ENCODE measurements at places on chromosomes 16 and 17.

- no peak for DNase-seq
Observed at GRCh38 chr16:48001324-48001895, 154.4 kb downstream of the ABCC12 start.

DNA sequence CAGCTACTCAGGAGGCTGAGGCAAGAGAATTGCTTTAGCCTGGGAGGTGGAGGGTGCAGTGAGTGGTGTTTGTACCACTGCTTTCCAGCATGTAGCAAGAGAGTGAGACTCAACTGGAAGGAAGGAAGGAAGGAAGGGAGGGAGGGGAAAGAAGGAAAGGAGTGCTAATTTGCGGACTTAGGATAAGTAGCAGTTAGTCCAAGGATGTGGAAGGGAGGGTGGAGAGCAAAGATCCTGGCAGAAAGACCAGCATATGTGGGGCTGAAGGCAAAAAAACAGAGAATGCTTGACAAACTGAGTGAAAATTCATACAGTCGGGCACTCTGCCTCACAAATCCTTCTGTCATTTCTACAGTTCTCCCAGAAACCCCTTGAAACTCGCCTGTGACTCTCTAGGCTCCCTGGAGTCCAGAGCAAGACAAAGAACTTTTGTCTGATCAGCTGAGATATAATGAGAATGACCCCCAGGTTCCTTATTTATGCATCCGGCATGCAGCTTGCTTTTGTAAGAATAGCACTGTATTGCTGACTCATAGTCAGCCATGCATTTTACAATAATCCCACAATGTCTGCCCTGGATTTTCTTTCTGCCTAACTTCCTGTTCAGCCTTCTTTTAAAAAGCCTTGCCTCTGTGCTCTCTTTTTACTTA, 31.5 kb downstream of the CDK5RAP3 start:
- no peak for DNase-seq

- DNase-seq, result no peak
Observed at GRCh38 chr17:43572368-43572980, 26.3 kb upstream of the ETV4 start.

DNA sequence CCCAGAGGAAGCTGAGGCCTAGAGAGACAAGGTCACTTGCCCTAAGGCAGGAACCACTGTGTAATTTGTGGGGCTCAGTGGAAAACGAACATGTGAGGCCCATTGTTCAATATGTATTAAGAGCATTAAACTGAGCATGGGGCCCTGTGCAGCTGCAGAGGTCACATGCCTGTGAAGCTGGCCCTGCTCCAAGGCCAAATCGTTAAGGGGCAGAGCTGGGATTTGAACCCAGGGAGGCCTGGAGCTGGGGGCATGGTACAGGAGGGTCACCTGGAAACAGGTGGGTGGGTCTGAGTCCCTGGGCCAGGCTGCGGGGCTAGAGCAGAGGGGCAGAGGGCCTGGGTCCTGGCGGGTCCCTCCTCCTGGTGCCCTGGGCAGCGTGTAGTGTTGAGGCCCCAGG, 19.7 kb downstream of the C16orf74 start:
- DNase-seq, result no peak

DNA sequence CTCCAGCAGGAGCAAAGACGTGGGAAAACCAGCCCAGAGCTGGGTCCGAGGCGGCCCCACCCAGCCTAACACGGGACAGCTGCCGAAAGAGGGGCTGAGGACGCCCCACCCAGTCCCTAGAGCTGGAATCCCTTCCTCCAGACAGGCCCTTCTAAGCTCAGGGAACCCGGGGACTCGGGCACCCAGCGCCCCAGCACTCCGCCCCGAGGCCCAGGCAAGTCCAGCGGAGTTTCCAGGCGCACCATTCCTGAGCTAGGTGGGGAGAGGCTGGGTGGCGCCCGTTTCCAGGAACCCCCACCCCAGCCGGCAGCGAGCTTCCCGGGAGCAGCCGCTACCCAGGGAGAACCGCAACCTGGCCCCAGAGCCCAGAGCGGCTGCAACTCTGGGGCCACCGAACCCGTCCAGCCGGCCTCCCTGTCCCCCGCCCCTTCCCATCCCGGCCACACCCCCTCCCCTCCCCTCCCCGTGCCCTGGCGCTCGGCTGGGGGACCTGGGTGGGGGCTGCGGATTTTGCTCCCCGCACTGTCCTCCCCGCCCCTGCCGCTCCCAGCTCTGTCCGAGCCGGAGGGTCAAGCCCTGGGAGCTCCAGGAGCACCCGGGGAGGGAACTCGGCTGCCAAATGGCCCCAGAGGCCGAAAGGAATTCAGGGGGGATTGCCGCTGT, 536 bp downstream of the TMC6 start:
- peak; percentile 68 for DNase-seq

- no peak for DNase-seq
Observed at GRCh38 chr16:35510701-35511100, 2051.3 kb downstream of the TP53TG3F start.

DNA sequence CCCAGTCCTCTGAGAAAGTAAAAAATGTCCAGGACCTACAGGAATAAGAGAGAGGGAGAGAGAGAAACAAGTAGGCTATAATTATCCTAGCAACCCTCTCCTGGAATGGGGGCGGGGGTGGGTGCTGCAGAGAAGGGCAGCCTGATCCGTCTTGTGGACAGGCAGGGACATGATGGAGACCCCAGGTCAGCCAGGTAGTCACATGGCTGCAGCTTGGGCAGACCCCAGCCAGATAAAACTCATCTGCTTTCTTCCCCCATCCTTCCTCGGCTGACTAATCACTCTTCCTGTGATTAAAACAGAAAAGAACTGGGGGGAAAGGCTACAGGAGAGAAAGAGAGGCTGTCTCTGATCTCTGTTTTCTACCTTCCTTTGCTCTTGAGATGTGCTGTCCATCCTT, 32.6 kb downstream of the COPZ2 start:
- no peak for DNase-seq

DNA sequence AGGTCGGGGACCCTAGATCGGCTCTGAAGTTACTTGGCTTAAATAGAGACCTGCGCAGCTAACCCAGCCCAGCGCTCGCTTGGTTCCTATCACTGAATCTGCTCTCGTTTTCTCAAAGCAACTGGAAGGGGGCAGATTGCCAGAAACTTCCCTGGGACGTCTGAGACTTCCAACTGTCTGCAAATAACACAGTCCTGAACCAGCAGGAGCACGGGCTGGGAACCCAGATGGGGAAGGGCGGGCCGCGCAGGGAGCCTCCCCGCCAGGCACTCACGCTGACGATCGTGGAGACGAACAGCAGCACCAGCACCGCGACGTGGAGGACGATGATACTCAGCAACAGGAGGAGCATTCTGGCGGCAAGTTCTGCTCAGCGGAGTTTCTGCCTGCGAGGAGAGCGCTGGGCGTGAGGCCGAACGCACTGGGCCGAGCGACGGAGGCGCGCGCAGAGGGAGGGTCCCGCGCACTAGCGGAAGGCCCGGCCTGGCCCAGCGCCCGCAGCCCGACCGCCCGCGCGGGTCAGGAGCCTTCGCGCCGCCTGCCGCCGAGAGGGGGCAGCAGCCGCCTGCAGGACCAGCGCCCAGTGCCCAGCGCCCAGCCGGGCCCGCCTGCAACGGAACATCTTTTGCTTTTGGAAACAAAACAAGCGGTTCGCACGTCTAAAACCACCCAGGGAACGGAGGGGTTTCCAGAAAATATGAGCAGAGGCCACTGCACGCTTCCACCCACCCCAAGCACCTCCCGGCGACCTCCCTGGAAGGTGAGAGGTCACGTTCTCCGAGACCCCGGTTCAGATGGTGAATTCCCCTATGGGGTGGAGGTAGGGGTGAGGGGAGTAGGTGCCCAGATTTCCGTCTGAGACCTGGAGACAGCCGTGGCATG, 4.5 kb downstream of the PMP22 start:
- peak; percentile 73 for DNase-seq

- DNase-seq, result peak; percentile 57
Observed at GRCh38 chr17:930258-930657, 49.3 kb downstream of the NXN start.

GRCh38 chr16:88472637-88473205, 19.6 kb downstream of the ZFPM1 start:
- DNase-seq, result no peak

GRCh38 chr16:2675714-2676113, 6.6 kb upstream of the KCTD5 start:
- DNase-seq, result no peak

DNA sequence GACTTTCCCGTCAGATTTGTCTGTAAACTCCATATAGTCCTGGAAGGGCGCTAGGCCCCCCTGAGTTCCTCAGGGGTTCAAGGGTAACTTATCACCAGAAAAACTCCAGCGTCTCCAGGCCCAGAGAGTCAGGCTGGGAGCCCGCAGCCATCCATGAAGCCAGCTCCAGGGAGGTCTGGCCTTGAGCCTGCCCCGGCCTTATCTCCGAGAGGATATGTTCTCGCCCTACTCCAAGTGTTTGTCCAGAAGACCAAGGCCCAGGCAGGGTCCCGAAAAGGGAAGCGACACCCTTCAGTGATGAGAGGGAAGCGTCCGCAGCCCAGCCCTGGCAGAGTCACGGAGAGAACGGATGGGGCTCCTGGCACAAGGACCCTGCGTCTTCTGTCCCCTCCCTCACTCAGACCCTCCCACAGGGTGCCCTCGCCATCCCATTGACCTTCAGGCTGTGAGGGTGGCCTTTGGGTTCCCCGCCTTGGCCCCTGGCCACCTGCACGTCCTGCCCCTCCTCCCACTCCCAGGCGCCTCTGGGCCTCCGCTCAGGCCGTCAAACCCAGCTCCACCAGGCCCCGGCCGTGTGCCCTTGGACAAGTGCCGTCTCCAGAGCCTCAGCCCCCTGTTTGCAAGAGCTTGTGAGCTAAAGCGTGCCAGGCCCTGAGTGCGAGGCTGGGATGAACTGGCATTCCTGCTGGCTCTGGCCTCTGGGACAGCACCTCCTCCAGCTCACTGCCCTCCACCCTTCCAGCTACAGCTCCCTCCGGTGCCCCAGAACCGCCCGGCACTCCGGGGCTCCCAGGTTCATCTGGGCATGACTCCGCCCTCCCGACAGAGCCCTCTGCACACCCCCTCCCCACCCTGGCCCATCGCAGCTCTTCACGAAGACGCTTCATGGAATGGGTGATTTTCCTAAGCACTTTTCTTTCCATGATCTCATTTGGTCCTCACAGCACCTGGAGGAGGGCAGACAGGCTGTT, 83.4 kb downstream of the ZDHHC7 start:
- DNase-seq, result no peak

GRCh38 chr16:3716831-3717234, 491 bp downstream of the TRAP1 start:
- DNase-seq, result peak; percentile 40

DNA sequence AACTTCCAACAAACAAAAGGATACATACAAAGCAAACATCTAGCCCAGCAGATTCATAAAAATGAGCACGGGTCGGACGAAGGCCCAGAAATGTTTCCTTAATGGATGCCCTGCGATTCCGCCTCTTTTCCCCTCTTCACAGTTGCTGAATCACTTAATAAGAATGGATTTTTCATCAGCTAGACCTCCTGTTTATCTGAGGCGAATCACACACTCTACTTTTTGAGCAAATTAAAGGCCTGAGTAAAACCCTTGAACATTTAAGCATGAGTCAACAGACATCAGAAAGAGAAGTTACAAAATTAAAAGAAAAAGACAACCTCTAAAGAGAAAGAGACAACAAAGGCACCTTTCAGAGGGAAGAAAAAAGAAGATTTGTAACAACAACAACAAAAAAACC, 44.7 kb downstream of the HS3ST3A1 start:
- no peak for DNase-seq
